GM19239 (cell line): ENCODE measurements at places on chromosomes 11 and 22.
A peak's percentile ranks its signal among the peaks of the same experiment; 100 is the strongest.

DNA sequence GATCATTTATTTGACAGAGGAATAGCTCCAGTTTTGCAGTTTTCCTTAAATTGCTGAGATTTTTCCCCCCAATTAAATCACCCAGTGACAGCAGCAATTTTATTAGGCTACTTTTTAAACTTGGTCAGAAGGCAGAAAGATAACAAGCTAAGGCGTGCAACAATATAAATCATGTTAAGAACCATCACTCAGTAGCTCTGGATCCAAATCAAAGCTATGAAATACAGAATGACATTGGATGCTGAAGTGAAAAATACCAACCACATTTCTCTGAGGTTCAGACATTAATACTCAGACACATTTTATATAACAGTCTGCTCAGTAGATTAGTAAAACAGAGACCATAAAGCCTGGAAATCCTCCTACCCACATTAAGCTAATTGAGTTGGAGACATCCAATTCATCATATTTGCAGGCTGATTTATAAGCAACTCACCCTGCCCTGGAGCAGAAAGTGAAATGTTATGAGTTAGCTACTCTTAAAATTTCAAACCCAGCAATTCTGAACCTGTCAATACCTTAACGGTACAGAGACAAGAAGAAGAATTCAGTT lies 1108.4 kb downstream of the DLG2 start:
- DNase-seq, result no peak

DNA sequence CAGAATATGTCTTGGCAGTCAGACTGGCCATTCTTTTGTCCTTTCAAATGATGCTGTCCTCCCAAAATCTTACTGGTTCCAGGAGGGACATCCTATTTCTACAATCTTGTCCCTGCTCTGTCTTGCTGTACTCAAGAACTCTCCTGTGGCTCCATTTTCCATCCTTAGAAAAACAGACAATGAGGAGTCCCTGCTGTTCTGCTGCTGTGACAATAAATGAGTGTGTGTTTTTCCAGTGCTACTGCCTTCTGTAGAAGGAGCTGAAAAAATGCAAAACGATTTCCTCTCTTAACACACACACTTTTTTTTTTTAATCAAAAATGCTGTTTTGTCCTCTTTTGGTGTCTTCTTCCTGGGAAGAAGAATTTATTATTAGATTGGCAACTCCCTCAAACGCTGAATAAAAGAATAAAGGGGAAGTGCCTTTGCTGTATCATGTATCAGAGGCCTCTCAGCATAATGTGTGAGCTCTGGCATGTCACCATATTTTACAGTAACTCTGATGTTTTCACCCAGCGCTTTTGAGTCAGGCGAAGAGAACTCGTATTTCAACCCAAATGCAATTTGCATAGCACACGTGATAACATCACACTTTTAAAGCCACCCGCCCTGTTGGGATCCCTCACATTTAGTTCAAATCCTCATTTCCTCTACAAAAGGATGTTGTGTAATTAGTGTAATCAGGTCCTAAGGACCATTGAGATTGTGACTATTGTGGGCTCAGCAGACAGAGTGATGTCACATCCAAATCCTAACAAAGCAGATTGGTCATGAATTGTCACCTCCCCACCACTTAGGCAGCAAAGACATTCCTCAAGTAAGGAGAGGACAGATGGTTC lies 496.0 kb upstream of the LARGE1 start:
- DNase-seq, result no peak

GRCh38 chr22:46794491-46794890 lies 32.0 kb downstream of the TBC1D22A start:
- no peak for DNase-seq

- DNase-seq, result no peak
These were observed 3.1 kb downstream of the ENDOD1 start for GRCh38 chr11:95092549-95093324.

DNA sequence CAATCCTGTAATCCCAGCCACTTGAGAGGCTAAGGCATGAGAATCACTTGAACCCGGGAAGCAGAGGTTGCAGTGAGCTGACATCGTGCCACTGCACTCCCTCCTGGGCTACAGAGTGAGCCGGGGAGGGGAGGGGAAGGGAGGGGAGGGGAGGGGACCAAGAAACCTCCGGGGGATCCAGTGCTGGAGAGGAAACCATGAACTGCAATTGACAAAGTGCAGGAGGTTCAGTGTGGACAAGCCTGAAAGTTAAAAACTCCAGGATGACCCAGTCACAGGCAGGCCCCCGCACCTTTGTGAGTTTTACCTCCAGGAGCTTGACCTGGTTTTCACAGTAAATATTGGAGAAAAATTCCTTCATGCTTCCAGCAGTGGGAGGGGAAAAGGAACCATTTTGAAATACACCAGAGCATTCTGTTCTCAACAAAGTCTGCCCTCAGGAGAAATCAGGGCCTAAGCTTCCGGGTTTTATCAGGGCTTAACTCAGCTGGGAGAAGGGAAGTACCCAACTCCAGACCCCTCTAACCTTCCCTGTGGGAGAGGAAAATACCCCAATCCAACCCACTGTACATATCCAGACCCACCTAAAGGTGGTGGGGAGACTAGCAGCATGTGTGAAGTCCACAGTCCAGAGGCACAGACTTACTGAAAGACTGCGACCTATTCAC lies 15.5 kb upstream of the ZFTA start:
- no peak for DNase-seq

DNA sequence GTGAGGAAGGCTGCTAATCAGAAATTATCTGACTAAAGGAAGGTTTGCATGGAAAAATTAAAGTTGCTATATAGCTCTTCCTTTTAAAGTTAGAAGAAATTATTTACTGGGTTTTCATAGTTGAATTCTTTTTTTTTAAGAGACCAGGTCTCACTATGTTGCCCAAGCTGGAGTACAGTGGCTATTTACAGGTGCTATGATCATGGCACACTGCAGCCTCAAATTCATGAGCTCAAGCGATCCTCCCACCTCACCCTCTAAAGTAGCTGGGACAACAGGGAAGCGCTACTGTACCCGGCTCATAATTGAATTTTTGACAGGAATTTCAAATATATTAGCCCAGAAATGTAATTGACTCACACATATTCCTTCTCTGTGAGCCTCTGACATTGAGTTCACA lies 3.9 kb downstream of the MSANTD2 start:
- no peak for DNase-seq

DNA sequence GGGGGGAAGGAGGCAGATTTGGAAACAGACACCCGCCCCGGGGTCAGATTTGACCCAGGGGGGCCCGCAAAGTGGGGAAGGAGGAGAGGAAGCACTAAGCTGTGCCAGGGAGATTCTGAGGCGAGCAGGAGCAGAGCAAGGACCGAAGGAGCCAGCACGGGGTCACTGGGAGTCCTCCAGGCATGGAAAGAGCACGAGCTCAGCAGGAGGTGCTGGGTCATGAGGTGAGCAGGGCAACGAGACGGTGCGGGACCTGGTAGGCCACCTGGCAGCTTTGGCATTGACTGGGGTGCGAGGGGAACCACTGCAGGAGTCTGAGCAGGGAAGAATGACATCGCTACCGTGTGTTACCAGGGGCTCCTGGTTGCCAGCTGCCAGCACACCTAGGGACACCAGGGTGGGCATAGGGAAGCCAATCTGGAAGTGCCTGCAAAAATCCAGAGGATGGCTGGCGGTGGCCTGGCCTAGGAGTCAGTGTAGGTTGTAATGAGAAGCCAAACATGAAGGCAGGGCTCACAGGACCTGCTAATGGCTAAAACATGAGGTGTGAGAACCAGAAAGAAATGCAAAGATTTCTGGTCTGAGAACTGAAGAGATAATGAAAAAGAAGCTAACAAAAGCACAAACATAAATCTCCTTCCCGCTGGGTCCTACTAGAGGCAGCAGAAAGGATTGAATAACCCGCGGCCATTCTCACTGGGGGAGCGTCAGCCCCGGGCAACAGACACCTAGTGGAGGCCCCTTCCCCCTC lies 63.5 kb downstream of the MICAL3 start:
- DNase-seq, result no peak

DNA sequence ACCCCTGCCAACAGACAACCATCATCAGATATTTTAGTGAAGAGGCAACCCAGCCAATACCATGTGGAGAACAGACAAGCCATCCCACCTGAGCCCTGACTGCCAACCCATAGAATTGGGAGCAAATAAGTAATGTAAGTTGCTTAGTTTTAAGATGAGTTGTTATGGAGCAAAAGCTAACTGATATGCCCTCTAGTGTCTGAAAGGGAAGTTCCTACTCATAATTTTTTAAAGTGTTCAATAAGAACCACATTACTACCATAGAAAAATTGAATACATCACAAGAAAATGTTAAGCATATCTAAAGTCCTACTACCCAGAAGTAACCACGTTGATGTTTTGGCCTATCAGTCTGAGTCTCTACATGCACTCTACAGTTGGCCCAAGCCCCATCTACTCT lies 50.8 kb upstream of the SLC36A4 start:
- DNase-seq, result no peak

DNA sequence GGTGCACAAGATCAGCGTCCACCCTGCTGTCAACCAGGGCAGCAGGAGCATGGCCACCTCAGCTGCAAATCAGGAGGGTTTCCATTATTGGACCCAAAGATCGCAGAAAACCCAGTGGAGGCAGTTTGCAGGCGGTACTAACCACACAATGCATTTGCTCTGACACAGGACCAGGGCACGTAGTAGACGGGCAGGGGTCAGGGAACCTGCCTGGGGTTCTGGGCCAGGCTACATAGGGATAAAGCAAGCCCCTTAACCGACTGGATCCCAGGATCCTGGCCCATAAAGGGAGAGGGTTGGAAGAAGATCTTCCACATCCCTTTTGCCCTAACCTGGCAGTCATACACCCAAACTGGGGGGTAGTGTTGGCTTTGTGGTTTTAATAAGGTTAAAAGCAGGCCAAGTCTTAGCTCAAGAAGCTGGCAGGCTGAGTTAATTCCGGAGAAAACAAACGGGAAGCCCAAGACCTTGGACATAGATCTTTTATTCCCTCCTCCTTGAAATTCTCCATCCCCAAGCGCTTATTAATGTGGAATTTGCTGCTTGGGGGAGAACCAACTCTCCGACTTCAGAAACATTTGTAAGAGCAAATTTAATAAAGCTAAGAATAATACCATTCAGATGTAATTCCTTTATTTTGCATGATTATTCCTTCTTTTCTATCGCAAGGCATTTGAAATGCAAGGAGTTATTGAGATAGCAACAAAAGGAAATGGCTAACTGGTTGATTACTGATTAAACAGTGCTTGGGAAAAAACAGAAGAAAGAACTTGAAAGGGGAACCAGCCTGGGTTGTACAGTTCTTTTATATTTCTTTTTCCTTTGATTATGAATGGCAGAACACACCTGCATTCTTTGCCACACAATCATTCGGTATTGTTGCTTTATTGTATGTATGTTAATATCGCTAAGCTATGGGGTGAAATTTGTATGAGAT lies 6.3 kb upstream of the ARHGAP8 start:
- no peak for DNase-seq

GRCh38 chr11:44538375-44539054 lies 26.9 kb upstream of the CD82 start:
- peak; percentile 82 for DNase-seq

- DNase-seq, result no peak
These were observed 25.8 kb downstream of the SLC22A12 start for GRCh38 chr11:64616817-64617216.

- DNase-seq, result no peak
These were observed 9.0 kb upstream of the AGBL2 start for GRCh38 chr11:47724041-47724729.

- DNase-seq, result peak; percentile 41
These were observed 30.3 kb upstream of the NAP1L4 start for GRCh38 chr11:3022300-3022967.

GRCh38 chr11:1815751-1816150 lies 19.0 kb upstream of the SYT8 start:
- no peak for DNase-seq

- no peak for DNase-seq
These were observed 5.1 kb upstream of the ENDOD1 start for GRCh38 chr11:95084509-95084908.

DNA sequence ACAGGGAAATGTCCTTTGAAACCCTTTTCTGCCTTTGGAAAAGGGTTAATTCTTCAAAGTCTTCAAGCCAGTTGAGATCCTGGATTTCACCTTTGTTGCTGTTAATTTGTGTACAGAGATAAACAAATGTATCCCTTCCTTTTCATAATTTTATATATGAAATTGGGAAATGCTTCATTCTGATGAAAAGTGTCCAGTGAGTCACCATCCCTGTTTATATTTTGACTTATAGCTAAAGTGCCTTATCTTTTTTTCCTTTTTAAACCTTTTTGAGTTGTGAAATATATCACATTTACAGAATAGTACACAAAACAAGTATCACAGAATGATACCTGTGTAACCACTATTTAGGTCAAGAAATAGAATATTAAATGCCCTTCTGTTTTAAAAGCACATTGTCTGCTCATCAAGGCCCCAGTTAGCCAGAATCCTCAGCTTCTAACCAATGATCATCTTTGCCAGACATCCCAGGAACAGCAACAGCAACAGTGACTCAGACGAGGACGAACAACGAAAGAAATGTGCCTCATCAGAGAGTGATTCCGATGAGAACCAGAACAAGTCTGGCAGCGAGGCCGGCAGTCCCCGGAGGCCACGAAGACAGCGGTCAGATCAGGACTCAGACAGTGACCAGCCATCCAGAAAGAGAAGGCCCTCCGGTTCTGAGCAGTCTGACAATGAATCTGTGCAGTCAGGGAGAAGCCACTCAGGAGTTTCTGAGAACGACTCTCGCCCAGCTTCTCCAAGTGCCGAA lies 27.3 kb downstream of the CTR9 start:
- DNase-seq, result no peak

DNA sequence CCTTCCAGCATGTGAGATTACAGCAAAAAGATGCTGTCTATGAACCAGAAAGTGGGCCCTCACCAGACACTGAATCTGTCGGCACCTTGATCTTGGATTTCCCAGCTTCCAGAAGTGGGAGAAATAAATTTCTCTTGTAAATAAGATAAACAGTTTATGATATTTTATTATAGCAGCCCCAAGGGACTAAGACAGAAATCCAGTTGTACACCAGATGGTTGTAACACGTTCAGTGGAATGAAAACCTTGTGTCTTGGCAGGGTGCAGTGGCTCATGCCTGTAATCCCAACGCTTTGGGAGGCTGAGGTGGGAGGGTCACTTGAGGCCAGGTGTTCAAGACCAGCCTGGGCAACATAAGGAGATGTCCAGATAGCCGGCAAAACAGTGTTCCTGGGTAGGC lies 61.8 kb downstream of the MCHR1 start:
- no peak for DNase-seq

GRCh38 chr11:130427581-130428315 lies 661 bp downstream of the ADAMTS8 start:
- DNase-seq, result no peak
